ENCODE measurements at places on chromosomes 2 and 18. TPM values are rescaled to one million over a fixed set of nuclear protein-coding genes. Genes with fewer than 3 reads are reported as not detected.

GRCh38 chr2:11812466-11813248, 66.2 kb downstream of the LPIN1 start:
- no peak for DNase-seq

C2orf80 gene
- not detected for total RNA-seq

- DNase-seq: no peak
These were observed 85.7 kb downstream of the PXDN start for GRCh38 chr2:1658394-1659151.

DNA sequence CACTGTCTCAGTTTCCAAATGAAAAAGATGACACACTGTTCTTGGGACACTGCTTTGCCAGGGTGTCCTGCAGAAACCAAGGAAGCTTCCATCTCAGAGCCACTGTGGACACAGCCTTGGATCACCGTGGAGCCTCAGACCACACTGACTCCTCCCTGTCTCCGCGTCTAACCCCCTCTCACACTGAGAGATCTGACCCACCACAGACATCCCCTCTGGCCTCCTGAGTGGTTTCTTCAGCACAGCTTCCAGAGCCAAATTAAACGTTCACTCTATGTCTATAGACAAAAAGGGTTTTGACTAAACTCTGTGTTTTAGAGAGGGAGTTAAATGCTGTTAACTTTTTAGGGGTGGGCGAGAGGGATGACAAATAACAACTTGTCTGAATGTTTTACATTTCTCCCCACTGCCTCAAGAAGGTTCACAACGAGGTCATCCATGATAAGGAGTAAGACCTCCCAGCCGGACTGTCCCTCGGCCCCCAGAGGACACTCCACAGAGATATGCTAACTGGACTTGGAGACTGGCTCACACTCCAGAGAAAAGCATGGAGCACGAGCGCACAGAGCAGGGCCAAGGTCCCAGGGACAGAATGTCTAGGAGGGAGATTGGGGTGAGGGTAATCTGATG, 113.4 kb upstream of the PKDCC start:
- DNase-seq: no peak

UGT1A8 gene
- total RNA-seq: not detected

CTLA4 gene
- 0.17 TPM for total RNA-seq

- DNase-seq: no peak
These were observed 159.7 kb downstream of the DOCK10 start for GRCh38 chr2:224882291-224883171.

DNA sequence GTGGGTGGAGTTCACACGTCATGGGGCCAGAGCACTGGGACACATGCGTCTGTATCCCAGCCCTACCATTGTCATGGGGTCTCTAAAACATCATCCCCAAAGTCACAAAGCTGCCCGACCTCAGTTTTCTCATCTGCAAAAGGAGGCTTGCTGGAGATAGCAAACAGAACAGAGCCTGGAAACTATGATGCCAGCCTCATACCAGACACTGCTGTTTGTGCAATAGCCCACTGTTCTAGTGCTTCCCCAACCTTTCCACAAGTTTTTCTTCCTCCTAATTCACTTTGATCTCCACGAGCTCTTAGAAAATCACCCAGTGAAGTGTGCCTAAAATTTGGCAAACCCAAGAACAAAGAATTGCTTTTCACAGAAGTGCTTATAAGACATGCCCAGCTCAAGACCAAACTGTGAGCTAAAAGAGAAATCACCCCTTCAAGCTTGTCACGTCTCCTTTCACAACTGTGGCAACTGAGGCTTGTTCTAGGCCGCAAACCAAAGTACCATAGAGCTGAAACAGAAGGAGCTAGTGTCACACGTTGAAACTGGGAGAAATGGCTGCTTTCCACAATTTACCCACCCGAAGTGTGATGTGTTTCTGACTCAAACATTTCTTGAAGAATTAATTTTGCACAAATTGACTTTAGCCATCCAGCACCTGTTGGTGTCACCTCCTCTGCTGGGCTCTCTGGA, 162.7 kb upstream of the ID2 start:
- no peak for DNase-seq

DNA sequence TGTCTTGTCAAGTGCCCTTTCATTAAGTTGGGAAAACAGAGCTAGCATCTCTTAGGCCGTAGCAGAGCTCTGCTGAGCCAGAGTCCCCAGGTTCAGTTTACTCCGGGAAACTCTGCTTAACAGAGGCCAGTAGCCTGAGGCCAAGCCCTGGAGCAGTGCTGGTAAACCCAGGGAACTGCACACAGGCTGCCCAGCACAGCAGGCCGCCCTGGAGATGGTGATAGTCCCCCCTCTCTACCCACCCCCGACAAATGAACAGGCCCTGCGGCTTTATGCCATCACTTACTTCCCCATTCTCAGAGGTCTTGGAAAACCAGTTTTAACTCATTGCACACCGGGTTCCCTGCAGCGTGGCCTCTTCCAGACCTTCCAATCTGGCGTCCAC, 3.5 kb downstream of the CNNM4 start:
- DNase-seq: no peak

Data from pancreas (tissue), 10 donors.